Hepatocyte (in vitro differentiated cells): ENCODE measurements at places on chromosomes 2 and 18. TPM values are rescaled to one million over a fixed set of nuclear protein-coding genes. Genes with fewer than 3 reads are reported as not detected.

The HEATR5B gene
- 5.1 and 8.7 TPM in 2 replicates for polyA plus RNA-seq

GRCh38 chr2:189858291-189858690 is 74.0 kb downstream of the PMS1 start:
- no peaks in the 10 kb centered on the region for H3K4me1 ChIP-seq
- H3K27ac ChIP-seq, result no peak overlapping the region
- H3K36me3 ChIP-seq, result no peaks in the 10 kb centered on the region
- H3K27me3 ChIP-seq, result no peaks in the 10 kb centered on the region
- H3K4me3 ChIP-seq, result no peak overlapping the region
- no peak for DNase-seq

The PARD6G gene
- 8.2 and 12.1 TPM in 2 replicates for polyA plus RNA-seq

The IL1A gene
- 1.1 and 1.4 TPM in 2 replicates for polyA plus RNA-seq
